ENCODE measurements at places on chromosomes 3 and 15. TPM values are rescaled to one million over a fixed set of nuclear protein-coding genes. Genes with fewer than 3 reads are reported as not detected.

DNA sequence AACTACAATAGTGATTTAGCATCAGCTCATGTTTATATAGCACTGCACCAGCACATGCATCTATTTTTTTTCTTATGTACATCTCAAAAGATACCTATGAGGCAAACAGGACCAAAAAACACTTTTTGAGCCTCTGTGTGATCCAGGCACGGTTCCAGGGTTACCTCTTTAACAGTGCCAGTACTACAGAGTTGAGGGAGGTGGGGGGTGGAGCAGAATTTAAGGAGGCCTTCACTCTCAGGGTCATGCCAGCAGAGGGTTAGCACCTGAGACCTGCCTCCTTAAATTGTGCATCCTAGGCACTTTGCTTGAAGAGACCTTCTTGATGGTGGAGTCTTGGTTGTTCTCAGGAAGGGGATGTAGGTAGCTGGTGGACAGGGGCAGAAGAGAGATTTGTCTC lies 150.3 kb upstream of the TBL1XR1 start:
- no peak for DNase-seq

DNA sequence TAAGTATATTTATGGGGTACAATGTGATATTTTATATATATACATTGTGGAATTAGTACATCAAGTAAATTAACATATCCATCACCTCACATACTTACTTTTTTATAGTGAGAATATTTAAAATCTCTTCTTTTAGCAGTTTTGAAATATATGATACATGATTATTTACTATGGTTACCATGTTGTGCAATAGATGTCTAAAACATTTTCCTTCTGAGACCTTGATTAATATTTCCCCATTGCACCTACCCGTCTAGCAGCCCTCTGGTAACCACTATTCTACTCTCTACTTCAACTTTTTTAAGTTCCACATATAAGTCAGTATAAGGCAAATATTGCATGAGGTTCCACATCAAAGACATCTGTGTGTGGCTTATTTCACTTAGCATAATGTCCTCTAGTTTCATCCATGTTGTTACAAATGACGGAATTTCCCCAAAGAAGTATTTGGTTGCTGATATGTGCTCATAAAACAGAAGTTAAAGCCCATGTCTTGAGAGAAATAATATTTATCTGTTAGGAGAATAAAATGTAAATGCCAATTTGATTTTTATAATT lies 29.6 kb upstream of the NFKBIZ start:
- no peak for DNase-seq

Gene TMEM207
- total RNA-seq, result not detected

Gene TRIM42
- not detected for total RNA-seq

Gene RTP1
- total RNA-seq, result 0.04 TPM

Gene GHRL
- total RNA-seq, result 0.40 TPM

Gene CPNE9
- 0.09 TPM for total RNA-seq

Data from muscle of leg (tissue), 16 donors.